Activated CD4-positive, alpha-beta T cell treated with anti-CD3 and anti-CD28 coated beads, Interleukin-2, Interleukin-4, amounts not matched to agents 100 ng/mL and 50 ng/mL, durations not matched to agents 16 hours and 8 hours (primary cell): ENCODE measurements at places on chromosomes 12 and 14.

DNA sequence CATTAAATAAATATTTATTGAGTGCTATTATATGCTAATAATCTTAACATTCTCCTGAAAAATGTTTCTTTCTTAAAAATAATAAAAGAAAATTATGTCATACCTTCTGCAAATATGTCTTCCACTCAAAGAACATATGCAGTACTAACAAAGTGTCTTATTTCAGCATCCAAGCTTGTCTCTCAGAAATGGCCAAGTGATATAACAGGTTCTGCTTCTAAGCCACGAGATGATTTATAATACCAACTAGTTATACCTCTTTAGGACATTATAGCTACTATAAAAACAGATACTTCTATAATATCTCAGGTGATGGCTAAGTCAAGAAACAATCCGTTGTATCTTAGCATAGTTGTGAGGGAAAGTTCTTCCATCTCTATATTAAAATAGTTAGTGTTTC lies 128.1 kb upstream of the ARID2 start:
- DNase-seq, result no peak

- no peak for DNase-seq
Observed at GRCh38 chr14:100032738-100033137, 32.5 kb upstream of the EVL start.

DNA sequence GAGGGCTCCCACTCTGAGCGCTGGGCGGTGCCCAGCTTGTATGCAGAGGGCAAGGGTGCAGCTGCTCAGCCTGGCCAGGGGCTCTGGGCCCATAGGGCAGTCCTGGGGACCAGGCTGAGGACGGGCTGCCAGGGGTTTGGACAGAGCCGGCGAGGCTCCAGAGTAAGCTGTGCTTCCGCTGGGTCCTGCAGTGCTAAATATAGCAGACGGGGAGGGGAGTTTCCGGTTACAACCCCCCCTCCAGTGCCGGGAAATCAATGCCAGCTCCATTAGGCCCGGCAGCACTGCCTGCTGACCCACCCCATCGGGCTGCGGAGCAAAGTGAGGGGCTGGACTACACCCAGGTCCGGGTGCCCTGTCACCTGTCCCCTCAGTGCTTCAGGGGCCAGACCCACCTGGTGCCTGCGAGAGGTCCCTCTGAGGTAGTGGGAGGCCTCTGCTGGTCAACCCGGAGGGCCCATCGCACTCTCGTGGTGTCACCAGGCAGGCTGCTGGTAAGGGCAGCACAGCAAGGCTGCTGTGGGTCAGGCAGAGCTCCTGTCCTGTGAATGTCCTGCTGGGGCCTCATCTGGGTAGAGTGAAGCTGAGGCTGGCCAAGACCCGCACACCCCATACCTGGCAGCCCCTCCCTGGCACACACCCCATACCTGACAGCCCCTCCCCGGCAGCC lies 2.6 kb upstream of the JAG2 start:
- DNase-seq, result no peak

DNA sequence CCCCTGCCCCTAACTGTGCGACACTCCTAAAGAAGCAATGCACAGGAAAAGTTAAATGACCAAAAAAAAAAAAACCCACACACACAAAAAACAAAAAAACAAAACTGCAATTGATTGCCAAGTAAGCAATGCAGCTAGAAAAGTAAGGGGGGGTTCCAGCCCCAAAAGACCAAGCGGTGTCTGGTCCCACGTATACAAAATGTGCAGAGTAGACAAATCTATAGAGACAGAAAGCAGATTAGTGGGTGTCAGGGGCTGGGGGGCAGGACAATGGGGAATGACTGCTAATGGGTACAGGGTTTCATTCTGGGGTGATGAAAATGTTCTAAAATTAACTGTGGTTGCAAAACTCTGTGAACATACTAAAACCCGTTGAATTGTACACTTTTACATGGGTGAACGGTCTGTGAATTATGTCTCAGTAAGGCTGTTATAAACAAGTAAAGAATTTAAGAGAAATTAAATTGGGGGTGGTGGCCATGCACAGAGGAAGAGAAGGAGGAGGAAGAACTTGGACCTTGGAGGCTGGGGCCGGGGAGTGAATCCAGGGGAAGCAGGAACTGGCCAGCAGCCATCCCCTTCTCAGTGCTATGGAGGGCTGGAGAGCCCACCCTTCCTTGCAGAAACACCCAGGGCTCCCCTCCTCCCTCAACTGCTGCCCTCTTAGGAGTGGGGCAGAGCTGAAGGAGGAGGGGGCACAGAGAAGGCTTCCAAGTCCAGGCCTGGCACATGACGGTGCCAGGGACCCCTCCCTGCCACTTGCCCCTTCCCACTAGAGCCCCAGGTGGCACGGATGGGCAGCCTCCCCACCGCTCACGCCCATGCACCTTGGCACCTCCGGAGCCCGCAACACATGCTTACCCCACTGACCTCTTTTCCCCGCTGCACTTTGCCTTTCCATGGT lies 45.4 kb downstream of the KDM2B start:
- DNase-seq, result no peak

DNA sequence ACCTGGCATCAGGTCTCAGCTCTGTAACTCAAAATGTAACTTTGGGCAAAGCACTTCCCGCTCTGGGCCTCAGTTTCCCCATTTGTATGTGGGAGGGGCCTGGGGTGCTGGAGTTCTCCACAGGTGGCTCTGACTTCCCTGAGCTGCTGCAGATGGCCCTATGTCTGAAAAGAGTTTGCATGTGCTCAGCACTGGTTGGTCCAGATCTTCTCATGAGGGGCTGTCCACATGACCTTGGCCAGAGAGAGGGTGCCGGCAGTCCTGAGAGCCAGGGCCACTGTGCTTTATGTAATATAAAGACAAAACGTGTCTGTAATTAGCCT lies 7.2 kb upstream of the CACNA2D4 start:
- no peak for DNase-seq

GRCh38 chr12:77078231-77078630 lies 12.9 kb upstream of the E2F7 start:
- no peak for DNase-seq

DNA sequence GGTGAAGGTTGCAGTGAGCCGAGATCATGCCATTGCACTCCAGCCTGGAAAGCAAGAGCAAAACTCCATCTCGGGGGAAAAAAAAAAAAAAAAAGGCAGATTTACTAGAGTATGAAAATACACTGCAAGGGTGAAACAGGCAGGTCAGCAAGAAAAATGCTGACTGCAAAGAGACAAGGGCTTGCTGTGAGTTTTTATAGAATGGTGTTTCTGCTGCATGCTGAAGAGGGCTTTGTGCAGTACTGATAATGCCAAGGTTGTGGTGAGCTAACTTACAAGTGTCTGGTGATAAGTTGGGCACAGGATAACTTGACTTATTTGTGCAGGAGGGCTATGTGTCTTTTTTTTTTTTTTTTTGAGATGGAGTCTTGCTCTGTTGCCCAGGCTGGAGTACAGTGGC lies 25.9 kb upstream of the SRP54 start:
- no peak for DNase-seq

DNA sequence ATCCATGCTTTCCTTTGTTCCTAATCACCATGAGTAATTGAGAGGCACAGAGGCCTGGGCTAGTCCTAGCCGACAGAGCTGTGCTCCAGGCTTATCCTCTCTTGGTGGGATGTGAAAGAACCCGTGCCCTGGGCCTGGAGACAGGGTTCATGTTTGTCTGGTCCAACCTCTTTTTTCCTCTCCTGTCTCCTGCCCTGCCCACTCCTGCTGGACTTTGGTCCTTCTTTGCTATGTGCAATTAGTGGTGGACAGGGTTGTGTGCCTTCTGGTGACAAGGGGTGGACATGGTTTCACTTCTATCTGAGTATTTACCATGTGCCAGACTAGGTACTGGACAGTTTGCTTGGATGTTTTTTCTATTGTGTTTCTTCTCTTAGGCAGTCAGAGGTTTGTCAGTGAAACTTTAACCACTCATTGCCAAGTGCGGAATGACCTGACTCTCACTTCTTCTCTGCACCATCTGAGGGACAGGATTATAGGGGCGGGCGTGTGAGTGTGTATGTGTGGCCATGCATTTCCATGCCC lies 126.1 kb downstream of the SMOC1 start:
- no peak for DNase-seq

DNA sequence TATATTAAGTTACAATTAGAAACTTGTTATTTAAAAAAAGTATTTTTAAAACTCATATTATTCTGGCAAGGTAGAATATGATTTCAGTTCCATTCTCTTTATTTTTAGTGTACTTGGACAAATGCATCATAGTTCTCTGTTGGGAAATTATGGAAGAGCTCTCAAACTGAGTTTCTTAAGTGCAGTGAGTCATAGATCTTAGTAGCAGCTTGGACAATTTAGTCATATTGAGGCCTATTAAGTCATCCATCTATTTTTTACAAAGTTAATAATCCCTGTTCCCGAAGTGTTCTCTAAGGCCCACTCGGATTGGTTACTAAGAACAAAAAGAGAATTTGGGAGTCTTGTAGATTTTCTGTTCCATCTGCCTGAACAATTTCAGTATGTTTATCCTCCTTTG lies 113.9 kb downstream of the ANO4 start:
- DNase-seq, result no peak

DNA sequence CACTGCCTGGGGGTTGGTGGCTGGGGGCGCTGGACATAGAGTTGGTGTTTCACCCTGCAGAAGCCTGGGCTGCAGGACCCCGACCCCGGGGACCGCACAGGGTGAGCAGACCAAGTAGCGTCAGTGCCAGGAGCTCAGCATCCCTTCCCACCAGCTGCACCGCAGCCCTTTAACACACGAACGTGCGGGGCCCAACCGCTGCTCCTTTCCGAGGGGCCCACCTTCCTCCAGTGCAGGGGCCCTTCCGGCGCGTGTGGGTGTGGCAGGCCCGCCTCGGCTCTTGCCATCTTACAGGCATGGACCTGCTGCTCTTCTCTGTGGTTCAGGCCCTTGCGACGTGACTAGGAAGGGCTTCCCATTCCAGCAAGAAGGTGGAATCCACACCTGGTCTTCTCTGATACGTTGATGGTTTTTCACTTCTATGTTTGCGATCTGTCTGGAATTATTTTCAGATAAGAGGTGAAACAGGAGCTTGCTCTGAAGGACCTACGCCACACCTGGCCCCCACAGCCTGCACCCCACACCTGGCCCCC lies 47.8 kb downstream of the LRCOL1 start:
- DNase-seq, result no peak

GRCh38 chr12:131340616-131341210 lies 370.2 kb upstream of the SFSWAP start:
- no peak for DNase-seq

DNA sequence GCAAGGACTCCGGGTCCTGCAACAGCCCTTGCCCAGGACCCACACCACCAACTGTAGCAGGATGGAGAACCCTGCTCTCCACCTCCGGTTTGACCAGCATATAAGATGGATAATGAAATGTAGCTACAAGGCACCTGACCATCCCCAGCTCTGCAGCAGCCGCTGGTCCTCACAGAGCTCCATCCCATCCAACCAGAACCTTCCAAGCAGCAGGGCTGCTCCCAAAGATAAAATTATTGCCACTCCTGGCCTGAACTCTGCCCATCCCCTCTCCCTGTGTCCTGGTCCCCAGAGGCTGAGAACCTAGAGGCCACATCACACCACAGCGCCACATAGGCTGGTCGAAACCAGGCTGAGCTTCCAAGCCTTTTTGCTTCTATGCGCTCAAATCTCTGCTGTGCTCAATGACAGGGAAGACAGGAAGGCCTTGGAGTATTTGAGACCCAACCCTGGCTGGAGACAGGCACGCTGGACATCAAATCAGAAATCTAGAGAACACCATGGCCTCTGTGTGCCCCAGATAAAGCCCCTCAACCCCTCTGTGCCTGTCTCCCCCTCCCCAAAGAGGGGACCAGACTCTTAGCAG lies 4.2 kb downstream of the CDK2AP1 start:
- DNase-seq, result no peak

DNA sequence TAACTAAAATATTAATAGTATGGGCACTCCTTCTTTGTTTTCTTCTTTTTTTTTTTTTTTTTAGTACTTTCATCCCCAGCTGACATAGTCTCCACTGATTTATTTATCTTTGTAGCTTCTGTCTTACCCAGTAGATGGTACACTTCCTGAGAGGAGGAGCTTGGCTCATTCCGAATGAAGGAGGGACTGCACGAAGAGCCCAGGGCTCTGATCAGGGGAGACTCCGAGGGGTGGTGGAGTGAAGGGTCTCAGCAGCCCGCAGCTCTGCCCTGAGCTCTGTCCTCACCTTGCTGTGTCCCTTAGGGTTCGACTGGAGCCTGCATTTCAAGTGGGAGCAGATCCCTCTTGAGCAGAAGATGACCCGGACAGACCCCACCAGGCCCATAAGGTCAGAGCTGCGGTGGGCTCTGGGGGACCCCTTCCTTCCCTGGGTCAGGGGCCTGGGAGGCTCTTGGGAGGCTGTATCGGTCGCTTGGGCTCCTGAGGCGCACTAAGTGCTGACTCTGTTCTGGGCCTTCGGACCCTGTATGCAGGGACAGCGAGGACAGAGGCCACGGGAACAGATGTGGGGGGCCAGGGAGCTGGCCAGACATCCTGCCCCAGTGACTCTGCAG lies 65.2 kb downstream of the ERH start:
- DNase-seq, result no peak

DNA sequence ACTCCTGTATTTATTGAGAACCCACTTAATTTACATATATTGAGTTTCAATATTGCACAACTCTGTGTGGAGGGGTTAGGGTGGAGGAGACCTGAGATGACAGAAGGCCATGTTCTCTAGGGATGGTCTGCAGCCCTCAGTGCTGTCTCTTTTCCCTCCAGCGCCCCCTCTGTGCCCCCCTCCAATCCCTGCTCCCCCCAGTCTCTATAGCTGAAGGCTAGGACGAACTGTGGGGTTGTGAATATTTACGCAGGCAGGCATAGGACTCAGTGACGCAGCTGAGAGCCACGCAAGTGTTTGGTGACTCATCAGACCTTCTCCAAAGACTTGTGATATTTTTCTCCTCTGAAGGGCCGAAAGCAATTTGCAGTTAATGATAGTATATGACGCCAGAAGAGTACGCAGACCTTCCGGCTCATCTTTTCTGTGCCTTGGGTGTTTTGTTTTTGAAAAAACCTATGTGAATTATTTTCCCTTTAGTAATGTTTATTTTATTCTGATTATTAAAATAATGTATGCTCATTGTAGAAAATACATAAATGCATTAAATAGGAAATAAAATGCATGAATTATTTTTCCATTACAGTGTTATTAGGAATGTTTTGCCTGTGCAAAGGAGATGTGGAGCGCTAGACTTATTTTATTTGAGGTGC lies 85.3 kb downstream of the SLC25A47 start:
- no peak for DNase-seq

- no peak for DNase-seq
Observed at GRCh38 chr12:127401005-127401404, 866.0 kb upstream of the TMEM132C start.

DNA sequence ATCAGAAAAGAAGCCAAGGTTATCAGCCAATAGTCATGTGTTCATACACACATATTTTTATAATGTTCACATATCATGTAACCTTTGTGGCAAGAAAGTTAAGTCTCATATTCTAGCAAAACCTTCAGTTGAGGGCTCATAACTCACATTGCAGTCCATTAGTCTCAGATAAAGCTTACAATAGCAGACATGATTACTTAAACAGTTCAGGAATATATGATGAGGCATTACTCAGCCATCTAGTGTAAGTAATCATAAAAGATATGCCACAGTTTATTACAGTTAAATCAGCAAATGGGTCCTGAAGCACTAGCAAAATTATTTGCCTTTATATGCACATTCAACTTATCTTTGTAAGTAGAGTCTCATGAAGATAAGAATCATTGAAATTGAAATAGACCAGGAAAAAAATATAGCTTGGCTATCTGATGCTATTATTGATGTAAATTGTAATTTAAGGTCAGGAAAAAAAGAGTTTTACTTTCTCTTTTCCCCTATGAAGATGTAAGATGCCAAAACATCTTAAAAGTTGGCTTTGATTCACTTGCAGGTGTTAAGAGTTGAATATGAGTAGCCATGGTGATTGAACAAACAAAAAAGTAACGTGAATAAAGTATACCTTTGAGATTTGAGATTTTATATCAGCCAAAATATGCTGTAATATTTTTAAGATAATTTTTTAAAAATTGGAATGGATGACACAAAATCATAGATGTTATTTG lies 537.0 kb downstream of the SLC6A15 start:
- no peak for DNase-seq
